ENCODE measurements at places on chromosomes 4 and X.

DNA sequence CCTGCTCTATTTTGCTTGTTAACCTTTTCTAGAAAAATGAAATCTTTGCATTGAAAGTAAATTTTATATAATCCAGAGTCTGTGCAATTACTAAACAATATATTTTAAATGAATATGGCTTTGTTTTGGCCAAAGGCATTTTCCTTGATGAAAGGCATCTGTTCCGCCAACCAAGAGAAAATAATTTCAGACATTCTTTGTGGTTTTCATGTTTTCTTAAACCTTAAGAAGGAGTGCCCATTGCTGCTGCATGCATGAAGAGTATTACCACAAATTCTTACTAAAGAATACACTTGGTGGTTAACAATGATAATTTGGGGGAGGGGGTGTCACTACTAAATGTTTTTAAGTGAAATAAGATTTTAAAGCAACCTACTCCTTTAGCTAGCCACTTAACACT, 2.7 kb upstream of the PDGFC start:
- no peak for DNase-seq

DNA sequence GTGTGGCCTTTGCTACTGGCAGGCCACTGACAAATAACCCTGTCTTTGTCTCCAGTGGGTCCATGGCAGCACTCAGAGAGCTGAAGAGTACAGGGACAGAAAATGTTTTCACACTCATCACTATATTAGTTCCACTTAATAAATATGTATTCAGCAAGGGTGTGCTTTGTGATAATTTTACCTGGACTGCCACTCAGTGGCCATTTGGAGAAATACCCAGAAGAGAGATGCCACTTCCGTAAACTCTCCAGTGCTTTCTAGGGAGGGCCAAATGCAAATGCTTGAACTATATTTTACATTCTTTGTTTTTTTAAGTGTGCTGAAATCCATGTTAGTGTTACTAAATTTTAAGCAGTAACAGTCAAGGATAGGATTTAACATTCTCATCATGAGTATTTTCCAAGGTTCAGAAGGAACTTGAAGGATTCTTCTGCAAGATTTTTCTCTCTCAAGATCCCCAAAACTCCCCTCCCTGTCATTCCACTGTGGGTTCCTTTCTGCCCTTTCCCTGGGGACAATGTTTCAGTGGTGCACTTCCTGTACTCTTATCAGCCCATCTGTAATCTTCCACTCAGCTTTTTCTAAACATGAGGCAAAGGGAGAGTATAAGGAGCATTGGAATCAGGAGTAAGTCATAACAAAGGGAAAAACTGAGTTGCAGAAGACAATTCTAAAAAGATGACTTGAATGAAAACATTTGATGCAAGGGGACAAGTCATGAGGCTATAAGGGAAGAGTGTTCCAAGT, 46.0 kb downstream of the TFDP3 start:
- no peak for DNase-seq

DNA sequence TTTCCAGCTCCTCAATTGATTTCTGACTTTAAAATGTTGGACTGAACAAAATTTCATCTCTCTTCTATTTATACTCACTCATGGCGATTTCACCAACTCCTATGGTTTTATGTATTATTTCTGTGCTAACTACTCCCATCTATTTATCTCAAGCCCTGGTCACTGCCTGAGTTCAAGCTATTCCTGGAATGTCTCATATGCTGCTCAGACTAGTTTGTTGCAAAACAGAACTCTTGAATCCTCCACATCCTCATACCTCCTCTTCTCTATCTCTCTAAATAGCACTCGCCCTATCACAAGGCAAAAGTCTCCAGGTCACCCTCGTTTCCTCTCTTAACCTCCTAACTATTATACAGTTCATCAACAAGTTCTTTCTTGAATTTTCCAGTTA, 19.0 kb upstream of the DDX60 start:
- DNase-seq, result no peak

- no peak for DNase-seq
Observed at GRCh38 chr4:147913137-147913536, 181.2 kb downstream of the ARHGAP10 start.

- no peak for DNase-seq
Observed at GRCh38 chr4:189941005-189941450, 356 bp downstream of the FRG1 start.

DNA sequence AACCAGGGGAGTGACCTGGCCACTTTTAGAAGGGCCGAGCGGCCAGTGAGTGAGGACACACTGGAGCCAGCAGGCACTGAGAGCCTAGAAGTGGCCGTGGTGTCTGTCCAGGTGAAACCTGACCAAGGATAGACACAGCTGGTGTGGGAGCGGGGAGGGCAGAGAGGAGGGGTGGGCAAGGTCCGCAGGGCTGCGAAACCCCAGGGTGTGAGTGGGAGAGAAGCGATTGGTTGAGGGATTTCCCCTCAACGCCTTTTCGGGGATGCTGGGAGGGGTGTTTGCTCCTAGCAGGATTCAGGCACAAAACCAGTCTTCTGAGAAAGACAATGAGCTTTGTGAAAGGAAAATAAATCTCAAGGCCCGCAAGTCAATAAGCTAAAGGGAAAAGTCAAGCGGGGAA, 33.2 kb upstream of the ARSD start:
- no peak for DNase-seq

DNA sequence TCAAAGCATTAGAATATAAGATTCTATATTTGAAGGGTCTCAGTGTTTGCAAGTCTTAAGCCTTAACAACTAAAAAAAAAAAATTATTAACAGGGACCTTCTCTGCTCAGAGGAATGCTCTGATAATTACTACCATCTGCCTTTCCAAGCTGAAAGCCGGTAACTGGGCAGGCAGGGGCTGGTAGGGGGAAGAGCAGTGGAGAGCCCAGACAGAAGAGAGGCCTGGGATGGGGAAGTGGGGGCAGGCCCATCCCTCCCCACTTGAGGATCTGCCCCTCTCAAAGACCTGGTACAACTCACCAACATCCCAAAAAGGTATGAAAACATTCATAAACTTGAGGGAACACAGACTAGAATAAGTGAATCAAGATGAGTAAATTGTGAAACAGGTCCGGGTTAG, 113.9 kb downstream of the QDPR start:
- no peak for DNase-seq

GRCh38 chr4:39587881-39588280, 50.8 kb downstream of the SMIM14 start:
- no peak for DNase-seq

GRCh38 chr4:80295336-80295735, 28.9 kb downstream of the FGF5 start:
- DNase-seq, result no peak

DNA sequence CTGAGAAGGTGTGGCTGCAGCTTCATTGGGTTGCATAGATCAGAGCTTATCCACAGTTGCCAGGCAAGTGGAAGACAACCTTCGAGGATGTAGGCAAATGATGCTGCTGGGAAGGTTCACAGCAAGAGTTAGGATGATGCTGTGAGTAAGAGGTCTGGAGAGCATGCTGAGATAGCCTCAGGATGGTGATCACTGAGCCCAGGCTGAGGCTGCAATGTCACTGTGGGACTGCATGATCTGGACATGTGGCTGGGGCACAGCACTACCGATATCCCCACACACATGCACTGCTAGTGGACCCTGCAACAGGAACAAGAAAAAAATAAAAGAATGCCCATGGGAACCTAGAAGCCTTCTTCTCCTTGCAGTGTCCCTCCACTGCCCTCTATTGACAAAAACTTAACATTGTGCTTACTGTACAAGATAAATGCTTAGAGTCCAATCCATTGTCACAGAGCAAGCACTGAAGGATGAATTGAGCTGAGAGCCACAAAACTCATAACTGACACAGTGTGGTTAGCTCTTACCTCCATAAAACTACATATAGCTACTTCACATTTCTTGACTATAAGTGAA, 105.6 kb downstream of the CNKSR2 start:
- no peak for DNase-seq

- no peak for DNase-seq
Observed at GRCh38 chrX:29136904-29137303, 549.7 kb downstream of the IL1RAPL1 start.

DNA sequence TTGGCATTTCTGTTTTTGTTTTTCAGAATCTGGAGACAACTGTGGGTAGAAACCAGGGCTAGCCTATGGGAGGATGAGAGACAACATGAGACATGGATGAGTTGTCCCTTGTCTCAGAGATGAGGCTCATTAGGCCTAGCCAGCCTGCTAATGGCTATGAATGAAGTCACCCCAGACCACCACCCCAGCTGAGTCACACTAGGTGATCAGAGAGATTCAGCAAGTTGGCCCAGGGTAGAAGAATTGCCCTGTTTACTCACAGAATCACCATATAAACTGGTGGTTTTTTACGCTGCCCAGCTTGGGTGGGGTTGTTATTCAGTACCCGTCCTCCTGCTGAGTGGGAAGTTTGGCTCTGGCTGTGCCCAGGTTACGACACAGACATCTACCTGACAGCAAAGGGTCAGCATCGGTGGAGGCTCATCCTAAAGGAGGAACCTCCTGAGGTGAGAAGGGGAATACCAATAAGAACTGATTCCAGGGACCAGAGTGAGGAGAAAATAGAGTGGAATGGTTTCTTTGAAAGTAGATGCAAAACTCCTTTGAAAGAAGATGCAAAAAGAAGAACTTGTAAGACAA, 17.2 kb upstream of the ARSJ start:
- no peak for DNase-seq

DNA sequence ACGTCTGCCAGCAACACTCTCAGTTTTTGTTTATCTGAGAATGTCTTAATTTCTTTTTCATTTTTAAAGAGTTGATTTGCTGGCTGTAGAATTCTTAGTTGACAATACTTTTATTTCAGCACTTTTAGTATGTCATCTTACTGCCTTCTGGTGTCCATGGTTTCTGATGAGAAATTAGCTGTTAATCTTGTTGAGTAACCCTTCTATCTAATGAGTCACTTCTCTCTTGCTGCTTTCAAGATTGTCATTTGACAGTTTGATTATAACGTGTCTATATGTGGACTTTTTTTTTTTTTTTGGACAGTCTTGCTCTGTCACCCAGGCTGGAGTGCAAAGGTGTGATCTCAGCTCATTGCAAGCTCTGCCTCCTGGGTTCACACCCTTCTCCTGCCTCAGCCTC, 24.0 kb upstream of the TMEM255A start:
- no peak for DNase-seq

- DNase-seq, result no peak
Observed at GRCh38 chr4:94686086-94686485, 71.7 kb upstream of the BMPR1B start.

DNA sequence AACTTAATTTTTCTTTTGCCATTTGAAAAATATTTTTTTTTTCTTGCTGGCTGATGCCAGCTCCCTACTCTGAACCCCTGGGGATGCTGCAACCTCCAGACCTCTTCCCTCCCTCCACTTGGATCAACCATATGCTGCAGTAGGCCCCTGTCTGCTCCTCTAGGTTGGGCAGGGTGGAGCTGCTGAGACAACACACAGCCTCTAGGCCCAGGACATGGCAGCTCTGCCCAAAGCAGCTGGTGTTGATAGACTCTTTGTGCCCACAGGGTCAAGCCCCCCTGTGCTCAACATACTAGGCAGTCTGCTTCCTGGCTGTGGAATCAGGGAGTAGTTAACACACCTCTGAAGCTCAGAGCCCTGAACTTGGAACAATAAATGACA, 19.9 kb upstream of the CLNK start:
- no peak for DNase-seq

GRCh38 chr4:62709618-62710252, 1509.6 kb downstream of the ADGRL3 start:
- no peak for DNase-seq

DNA sequence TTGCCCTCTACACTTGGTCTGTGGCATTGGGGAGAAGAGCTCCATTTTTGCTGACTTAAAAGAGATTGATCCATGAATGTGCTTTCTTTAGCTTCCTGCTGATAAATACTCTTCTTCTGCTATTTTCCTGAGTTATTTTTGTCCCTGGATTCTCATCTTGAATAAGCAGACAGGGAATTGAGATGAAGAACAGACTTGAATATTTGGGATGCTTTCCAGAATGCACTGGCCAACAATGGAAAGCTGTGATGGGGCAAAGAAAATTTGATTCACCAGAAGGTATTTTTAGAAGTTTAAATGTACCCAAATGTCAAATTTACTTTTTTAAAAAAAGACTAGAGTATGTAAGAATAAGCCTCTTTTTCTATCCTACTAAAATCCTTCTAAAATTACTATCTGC, 309.9 kb upstream of the PPP1R2C start:
- no peak for DNase-seq

DNA sequence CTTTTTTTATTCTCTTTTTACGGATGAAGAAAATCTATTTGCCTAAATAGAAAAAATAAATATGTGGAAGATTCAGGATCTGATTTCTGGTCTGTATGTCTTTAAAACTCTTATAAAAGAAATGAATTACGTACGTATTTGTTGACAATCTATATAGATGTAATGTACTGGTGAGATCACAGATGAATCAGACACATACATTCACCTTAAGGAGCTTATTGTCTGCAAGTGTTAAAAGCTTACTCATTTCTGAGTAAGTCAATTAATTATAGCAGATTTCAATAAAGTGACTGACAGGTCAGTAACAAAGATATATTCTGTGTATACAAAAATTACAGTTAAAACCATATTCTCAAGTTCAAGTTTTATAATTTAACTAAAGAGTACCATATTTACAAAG, 66.6 kb upstream of the NAF1 start:
- DNase-seq, result no peak

- no peak for DNase-seq
Observed at GRCh38 chr4:36426741-36427140, 145.3 kb downstream of the DTHD1 start.

GRCh38 chr4:140427919-140428471, 547 bp upstream of the CLGN start:
- DNase-seq, result no peak
